Esophagus squamous epithelium (tissue), 5 donors: ENCODE measurements at places on chromosomes 7 and 10. TPM values are rescaled to one million over a fixed set of nuclear protein-coding genes. Genes with fewer than 3 reads are reported as not detected.

GRCh38 chr7:69218576-69218975 lies 379.7 kb upstream of the AUTS2 start:
- no peak for DNase-seq

DNA sequence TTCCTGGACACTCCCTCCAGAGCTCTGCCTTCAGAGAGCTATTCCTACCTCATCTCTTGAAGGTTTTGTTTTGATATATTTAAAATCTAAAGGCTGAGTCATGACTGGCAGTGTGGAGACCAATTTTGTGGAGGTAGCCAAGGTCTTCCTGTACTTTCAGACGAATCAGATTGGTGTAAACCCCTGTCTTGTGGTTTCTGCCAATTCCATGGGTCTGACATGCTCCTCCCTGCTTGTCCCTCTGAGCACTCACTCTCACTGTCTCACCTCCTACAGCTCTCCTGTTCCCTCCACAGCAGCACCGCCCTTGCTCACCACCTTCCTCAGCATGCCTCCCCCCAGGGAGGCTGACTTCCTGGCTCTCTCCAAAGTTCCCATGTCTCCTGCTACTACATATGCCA lies 179.8 kb downstream of the NPSR1 start:
- DNase-seq, result no peak

GRCh38 chr7:116598278-116598677 lies 73.4 kb downstream of the CAV1 start:
- DNase-seq, result no peak

DNA sequence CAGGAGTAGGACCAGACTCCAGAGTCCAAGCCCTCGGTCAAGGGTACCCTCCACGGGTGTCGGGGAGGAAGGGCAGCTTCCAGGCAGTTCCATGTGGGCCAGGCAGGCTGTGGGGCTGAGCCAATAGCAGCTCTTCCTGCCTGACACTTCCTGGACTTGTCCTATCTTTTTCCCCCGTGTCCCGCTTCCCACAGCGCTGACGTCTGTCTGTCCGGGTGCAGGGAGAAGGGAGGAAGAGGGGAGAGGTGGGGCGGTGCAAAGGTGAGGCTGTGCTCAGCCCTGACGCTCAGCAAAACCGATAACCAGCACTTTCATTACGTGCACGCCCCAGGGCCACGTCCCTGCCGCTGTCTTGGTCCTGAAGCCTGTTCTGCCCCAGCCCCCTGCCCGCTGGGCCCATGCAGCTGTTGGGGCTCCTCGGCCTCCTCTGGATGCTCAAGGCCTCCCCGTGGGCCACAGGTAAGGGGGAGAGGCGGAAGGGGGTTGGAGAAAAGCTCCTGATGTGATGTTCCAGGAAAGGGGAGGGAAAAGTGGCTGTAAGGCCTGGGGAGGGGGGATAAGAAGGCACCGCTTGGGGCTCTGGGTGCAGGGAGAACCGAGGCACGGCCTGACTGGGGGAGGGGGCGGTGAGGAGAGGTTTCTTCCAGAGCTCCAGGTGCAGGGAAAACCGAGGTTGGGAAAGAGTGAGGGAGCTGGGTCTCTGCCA lies at the start of gene MUC3A:
TSS of gene MUC3A (plus strand) at position 308 of the 706 bp plus-strand sequence. CDS start at position 399, 91 bp downstream.
- no peak for DNase-seq

- no peak for DNase-seq
These were observed 169.0 kb upstream of the GPR26 start for GRCh38 chr10:123496996-123497660.

DNA sequence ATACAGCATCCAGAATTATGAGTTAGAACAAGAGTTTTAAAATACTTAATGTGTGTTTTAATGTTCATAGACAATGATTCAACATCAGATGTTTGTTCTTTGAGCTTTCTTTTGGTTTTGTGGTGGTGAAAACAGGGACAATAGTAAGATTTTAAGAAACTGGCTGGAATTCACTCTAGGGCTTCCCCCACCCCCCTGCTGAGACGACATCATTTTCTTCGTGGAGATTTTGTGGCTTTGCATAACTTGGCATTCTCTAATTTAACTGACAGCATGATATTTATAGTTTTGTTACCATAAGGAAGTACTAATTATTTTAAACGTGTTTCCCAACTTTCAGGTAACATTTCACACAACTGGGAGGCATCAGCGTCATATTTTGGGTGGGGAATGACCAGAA lies 184.1 kb downstream of the BICC1 start:
- no peak for DNase-seq

DNA sequence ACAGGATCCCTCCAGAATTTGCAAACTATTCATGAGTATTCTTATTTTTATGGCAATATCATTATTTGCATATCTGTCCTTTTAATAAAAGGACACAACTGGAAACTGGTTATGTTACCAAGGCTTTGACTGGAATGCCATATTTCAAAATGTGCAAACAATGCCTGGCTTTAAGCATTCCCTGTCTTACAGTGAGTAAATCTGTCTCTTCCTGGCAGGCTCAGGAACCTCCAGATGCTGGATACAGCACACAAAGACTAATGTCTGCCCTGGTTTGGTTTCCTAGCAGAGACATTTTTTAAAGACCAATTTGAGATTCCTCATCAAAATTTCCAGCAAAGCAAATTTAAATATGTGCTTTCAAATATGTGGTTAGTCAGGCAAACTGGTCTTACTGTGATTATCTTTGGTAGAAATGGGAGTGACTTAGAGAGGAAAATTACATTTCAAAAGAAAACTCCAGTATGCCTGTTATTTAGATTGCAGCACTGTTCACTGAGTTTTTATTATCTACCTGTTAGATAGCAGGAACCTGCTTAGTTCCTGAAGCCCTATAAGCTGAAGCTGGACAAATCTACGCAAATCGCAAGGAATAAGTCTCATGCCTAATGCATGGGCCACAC lies 31.3 kb downstream of the RNF216 start:
- no peak for DNase-seq

Gene CTBP2
- total RNA-seq, result 55.9 TPM

GRCh38 chr7:29798422-29798821 lies 7.9 kb upstream of the WIPF3 start:
- no peak for DNase-seq

DNA sequence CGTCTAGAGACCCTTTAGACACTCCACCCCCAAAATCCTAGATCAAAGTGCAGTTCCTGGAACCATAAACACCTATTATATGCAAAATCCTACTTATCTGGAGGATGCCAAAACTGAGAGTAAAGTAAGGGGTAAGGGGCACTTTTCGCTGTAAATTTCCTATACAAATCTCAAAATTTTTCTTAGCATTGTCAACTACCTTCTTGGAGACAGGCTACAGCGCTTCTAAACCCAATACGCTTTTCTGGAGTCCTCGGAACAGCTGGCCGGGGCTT lies 10.4 kb downstream of the TWIST1 start:
- DNase-seq, result no peak

DNA sequence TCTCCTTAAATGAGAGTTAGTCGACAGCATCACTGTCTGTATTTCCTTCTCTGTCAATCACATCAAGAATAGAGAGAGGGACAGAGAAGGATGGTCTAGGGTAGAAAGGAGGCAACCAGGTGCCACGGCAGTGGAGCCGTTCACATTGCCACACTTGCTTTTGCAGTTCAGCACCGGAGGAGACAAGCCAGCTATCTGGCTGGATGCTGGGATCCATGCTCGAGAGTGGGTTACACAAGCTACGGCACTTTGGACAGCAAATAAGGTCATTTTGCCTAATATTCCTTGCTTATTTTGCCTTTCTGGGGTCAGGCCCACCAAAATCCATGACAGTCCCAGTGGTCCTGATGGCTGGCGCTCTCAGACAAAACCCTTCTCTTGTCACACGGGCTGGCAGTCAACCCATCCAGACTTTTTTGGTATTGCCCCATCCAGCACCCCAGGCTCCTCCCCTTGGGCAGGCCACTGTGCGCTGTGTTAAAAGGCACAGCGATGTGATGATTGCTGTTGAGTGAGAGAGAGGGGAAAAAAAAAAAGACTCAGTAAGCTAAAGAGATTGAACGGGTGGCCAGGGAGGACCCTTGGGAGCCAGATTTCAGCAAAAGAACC lies 8.4 kb downstream of the CPA2 start:
- DNase-seq, result no peak

DNA sequence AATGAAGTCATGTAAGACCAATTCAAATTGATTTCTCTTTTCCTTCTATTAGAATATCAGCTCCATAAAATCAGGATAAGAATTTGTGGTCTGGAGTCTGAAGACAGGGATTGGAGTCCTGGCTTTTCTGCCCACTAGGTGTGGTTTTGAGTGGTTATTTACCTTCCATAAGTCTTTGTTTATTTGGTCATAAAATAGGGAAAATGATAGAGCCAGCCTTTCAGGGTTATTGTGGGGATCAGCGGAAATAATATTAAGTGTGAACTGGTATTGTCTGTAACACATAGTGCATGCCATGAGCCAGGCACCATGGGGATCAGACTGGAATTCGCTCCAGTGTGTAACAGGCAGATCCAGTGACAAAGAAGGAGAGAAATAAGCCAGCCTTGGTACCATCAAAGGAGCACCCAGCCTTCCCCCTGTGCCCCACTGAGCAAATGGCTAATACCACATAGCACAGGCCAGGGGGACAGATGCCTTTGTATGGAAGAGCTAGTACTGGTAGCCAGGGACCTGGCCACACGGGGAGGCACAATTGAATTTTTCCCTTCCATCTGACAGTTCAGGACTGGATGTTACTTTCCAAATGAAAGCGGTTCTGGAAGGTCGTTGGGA lies 509.7 kb upstream of the PODXL start:
- DNase-seq, result no peak

Gene VAX1
- total RNA-seq, result not detected

DNA sequence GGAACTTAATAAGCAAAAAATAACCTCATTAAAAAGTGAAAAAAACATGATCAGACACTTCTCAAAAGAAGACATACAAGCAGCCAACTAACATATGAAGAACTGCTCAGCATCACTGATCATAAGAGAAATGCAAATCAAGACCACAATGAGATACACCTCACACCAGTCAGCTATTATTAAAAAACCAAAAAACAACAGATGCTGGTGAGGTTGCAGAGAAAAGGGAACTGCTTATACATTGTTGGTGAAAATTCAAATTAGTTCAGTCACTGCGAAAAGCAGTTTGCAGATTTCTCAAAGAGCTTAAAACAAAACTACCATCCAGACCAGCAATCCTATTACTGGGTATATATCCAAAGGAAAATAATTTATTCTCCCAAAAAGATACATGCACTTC lies 513.3 kb downstream of the MDFIC start:
- no peak for DNase-seq

Gene CPN1
- total RNA-seq, result not detected

DNA sequence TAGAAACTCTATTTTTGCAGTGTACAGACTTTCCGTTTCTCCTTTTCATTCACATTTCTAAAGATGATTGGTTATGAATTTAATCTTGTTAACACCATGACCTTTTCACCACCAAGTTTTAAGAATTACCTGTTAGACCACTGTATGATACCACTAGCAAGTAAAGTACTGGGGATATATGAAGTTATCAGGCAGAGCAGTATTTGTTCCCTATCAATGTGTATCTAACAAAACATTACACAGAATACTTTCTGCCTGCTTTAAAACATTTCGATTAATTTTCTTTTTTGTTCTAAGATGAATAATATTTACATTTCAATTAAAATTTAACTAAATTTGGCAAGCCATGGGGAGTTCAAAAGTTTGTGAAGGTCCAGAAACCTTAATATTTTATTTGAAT lies 49.9 kb upstream of the AHR start:
- no peak for DNase-seq

GRCh38 chr10:106793617-106794016 lies 370.9 kb downstream of the SORCS1 start:
- no peak for DNase-seq

Gene OPN1SW
- not detected for total RNA-seq

Gene SLC26A5
- total RNA-seq, result 0.19 TPM

- no peak for DNase-seq
These were observed 151.7 kb upstream of the IGFBP3 start for GRCh38 chr7:46072722-46073121.
